Stimulated activated memory B cell treated with anti-CD40 and anti-IgM and Interleukin-4, amounts not matched to agents 10 μg/mL and 1 μg/mL and 100 μg/mL, for 72 hours (primary cell): ENCODE measurements at places on chromosomes 13 and 19.

DNA sequence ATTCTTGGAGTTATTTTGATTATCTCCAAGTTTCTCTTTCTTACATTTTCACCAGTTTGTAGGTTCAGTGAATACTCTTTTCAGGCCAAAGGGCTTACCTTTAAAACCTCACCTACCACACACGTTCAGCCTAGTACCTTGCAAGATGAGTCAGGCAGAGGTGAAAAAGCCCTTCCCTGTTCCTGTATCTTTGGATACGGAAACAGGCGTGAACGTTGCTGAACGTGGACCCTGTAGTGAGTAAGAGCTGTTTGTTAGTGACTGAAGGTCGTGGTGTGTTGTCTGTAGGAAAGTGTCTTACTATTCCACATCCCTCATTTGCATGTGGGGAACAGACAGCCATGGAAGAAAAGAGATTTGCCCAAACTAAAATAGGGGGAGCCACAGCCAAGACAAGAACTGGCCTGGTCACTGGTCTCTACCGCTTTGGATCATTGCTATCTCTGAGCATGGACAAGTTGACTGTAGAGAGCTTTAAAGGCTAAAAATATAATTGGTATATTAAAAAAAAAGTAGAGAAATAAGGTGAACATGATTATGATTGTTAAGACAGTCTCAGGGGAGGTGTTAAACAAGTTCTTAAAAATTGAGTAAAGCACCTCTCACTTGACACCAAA, 3.5 kb downstream of the CEBPG start:
- ATAC-seq: no peak

DNA sequence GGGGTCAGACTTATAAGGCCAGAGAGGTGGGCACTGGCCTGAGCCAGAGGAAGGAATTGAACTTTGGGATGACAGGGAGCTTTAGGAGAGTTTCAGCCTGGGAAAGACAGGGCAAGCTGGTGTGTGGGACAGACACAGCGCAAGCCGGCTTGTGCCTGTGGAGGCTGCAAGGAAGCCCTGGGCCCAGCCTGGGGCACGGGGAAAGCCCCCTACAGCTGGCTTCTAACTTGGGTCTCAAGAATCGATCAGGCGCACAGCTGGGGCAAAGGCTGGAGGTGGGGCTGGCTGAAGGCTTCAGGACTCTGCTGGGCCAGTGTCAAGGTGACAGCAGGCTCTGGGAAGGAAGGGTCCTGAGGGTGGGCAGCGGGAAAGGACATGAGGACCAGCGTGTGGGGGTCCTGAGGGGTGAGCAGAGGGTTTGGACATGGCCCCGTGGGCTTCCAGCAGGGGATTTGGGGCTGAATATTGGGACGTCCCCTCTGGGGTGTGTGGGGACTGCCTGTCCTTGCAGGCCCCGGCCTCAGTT, 3.0 kb downstream of the PTOV1 start:
- ATAC-seq: no peak

DNA sequence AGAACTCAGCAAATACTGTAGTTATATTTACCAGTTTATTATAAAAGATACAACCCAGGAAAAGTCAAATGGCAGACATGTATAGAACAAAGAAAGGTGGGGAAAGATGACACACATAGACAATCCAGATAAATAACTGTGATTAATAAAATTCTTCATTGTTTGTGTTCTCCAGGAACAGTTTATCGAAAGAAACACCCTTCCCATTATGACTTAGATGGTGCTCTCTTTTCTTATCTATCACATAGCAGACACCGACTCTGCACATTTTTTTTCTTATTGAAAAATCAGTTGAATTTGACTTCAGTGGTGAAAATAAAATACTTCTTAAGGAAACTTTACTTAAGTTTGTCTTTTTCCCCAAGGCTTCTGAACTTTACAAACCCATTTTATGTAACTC, 6.2 kb downstream of the ZNF708 start:
- no peak for ATAC-seq

DNA sequence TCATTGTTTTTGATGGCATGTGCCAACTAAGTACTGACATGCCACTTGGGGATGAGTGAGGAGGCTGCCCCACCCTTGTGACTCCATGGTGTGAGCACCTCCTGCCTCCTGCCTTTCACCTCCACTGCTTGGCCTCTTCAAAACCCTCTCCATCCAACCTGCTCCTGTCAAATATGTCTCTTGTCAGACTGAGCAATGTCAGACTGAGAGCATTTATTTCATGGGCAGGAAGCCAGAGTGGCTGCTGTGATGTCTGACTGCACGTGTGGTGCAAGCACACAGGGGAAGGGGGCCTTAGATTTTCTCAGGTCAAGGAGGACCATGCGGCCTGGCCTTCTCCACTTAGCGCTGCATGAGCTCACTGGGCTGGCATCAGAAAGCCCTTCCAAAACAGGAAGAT, 68.3 kb downstream of the STARD13 start:
- ATAC-seq: no peak

- ATAC-seq: peak; percentile 49
Observed at GRCh38 chr13:80168089-80168850, 172.7 kb downstream of the SPRY2 start.

DNA sequence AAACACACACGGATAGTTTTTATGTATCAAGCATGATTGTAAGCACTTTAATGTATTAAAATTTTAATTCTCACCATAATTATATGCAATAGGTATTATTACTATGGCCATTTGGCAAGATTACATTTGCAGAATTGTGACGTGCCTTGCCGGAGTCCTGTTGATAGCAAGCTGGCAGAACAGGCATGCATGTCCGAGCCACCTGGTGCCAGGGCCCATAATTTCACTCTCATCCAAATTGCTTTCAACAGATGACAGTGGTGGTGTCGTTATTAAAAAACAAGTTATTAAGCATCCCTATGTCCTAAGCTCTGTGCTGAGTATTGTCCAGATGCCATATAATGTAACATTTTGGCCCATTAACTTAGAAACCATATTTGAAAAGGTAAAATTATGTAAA, 374.3 kb downstream of the FOXO1 start:
- ATAC-seq: no peak

GRCh38 chr13:44649104-44649428, 72.9 kb upstream of the TSC22D1 start:
- no peak for ATAC-seq

- ATAC-seq: peak; percentile 98
Observed at GRCh38 chr19:58466760-58467589, at the start of gene ZNF324. Gene ZNF324 (plus strand): TSS chr19:58467080. CDS start chr19:58469186, 2,106 bp downstream.

GRCh38 chr13:107960301-107960700, 255.0 kb downstream of the LIG4 start:
- ATAC-seq: no peak

DNA sequence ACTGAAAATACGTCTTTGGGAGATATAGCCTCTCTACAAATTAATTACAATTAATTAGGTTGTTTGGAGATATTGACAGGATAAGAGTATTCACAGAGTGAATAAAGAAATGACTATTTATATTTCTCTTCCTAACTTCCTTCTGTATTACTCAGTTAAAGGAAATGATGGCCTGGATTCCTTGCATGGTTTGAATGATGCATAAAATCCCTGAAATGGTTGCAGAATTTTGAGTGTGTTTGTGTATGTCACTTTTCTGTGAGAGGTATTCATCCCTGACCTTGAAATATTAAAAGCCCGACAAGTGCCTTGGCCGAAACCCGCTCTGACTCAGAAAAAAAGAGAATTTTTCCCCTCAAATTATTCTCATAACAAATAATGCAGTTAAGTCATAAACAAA, 90.0 kb downstream of the PDS5B start:
- ATAC-seq: no peak

DNA sequence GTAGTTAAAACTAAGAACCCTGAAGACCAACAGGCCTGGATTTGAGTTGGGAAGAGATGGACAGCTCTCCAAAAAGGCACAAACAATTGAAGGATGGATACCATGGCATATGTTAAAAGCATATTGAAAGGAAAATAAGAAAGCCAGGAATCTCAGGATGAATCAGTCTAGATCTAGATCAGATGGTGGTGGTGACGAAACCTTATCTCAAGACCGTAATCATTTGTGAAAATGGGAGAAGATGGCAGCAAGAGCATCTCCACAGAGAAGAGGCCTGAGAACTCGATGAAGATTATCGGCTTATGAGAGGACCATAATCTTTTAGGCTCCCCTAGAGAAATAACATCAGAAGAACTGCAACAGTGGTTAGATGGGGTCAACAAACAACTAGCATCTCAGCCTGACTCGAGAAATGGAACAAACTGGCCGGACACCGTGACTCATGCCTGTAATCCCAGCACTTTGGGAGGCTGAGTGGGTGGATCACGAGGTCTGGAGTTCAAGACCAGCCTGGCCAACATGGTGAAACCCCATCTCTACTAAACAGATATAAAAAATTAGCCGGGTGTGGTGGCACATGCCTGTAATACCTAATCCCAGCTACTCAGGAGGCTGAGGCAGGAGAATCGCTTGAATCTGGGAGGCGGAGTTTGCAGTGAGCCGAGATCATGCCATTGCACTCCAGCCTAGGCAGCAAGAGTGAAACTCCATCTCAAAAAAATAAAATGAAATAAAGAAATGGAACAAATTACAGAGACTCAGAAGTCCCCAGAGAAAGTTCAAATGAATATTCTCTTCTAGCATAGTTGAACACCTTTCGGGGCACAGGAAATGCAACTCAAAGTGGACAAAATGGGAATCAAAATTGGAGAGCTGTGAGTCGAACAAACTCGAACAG, 47.6 kb downstream of the FOXO1 start:
- no peak for ATAC-seq

- no peak for ATAC-seq
Observed at GRCh38 chr13:74641586-74641985, 507.4 kb upstream of the KLF12 start.

DNA sequence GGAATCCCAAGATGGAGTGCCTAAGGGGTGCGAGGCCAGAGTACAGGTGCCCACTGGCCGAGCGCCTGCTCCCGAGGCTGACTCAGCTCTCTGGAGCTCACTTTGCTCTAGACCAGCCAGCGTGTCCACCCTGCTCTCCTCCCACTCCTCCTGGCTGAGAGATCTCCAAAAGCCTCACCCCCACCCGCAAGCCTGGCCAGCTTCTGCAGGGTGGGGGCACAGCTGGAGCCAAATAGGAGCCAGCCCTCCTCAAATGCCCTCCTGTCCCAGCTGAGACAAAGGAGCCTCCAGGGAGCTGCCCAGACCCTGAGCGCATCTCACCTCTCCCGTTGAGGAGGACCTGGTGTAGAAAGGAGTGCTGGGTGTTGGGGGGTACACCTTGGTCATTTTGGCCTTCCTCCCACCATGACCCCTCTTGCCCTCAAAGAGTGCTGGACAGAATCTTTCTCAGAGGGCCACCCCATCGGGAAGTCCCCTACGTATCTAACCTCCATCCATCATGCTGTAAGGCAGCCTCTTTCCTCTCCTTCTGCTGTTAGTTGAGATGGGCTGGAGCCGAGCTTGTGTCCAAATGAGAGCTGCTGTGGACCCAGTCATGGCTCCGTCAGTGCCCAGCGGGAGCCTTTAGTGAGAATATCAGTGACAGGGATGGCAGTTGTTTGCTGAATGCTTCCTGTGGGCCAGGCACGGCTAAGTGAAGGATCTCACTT, 123.9 kb upstream of the VSTM2B start:
- no peak for ATAC-seq

GRCh38 chr13:48542581-48543341, 9.9 kb upstream of the RCBTB2 start:
- no peak for ATAC-seq

DNA sequence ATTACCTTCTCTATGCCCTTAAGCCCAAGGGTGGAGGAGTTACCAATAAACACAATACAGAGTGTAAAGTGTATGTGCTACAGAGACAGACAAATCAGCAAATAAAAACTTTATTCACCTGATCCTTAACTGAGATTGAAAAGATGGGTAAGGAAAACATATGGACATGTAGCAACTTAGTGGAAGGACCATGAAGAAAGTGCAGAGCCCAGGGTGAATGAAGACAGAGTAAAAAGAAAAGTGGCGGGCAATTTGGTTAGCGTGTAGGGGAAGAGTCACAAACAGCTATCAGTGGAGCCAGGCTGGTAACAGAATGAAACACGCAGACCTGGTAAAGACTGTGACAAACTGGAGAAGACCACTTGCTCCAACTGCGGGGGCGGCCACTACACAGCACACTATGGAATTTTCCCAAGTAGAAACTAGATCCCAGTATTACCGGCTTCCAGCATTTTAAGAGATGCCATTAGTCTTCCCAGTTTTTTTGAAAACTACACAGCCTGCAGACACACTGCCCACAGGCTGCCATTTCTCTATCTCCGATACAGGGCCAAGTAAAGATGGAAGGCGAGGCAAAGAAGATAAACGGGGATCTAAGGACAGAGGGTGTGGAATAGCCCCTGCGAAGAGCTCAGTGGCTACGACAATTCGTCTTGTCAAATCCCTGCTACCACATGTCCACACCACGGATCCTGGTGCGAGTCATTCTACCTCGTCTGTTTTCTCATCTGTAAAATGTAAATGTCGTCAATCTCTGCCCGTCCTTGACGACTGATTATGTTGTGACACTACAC, 1.2 kb downstream of the UQCRFS1 start:
- ATAC-seq: no peak

DNA sequence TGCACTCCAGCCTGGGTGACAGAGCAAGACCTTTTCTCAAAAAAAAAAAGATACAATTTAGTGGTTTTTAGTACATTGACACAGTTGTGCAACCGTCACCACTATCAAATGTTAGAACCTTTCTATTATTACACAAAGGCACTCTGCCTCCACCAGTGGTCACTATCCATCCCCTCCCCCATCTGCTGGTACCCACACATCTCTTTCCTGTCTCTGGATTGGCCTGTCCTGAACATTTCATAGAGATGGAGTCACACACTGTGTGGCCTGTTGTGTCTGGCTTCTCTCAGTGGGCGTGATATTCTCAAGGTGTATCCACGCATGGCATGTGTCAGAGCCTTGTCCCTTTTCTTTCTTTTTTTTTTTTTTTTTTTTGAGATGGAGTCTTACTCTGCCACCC, 11.2 kb downstream of the KDM4B start:
- ATAC-seq: no peak

GRCh38 chr19:52993342-52994178, 20.2 kb upstream of the ERVV-1 start:
- peak; percentile 63 for ATAC-seq

DNA sequence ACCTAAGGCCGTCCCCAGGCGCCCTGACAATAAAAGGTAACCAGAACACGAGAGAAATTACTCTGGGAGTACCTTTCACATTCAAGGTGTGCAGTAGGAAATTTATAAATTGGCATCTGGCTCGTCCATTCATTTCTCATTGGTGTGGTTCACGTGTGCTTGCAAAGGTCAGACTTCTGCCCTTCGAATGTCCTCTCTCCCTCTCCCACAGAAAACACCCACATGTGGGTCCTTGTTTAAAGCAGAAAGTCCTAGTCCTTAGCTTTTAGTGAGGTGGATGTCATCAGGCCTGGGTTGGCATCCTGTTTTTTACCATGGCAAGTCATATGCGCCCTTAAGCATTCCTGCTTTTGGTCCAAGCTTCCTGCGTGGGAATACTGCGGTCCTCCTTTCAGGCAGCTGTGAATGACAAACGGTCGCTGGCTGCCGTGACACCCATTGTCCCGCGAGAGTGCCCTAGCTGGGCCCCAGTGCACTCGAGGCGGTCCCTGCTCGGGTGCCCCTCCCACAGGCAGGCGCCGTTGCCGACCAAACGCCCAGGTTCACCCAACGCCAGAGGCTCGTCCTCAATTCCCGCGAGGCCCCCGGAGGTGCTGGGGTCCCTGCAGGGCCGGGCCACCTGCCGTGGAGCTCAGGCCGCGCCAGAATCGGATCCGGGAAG, at the start of gene NUDT19:
Gene NUDT19 (plus strand): TSS at position 531 of the 661 bp plus-strand sequence. CDS start 140 bp downstream, outside the sequence.
- ATAC-seq: peak; percentile 96
